Type B pancreatic cell (in vitro differentiated cells): ENCODE measurements at places on chromosomes 5 and 9.

GRCh38 chr5:44821164-44821563 is 12.4 kb downstream of the MRPS30 start:
- DNase-seq = no peak

DNA sequence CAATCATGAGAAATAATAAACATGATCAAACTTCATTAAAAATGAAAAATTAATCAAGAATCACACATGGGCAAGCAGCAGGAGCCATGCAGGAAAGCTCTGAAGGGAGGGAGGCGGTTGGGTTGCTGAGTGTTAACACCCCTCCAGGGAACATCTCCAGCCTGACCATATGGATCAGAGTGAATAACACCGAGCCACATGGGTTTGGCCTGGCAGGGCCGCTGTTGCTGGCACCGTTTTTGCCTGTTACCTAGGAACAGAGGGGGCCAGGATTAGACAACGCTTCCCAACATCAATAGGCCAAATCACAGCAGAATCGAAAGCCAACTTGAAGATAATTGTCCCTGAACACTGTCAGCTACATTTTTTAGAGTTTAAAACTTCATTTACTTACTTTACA is 160.2 kb downstream of the DENND1A start:
- no peak for DNase-seq

- no peak for DNase-seq
Observed at GRCh38 chr9:115756736-115757135, 396.9 kb upstream of the PAPPA start.

DNA sequence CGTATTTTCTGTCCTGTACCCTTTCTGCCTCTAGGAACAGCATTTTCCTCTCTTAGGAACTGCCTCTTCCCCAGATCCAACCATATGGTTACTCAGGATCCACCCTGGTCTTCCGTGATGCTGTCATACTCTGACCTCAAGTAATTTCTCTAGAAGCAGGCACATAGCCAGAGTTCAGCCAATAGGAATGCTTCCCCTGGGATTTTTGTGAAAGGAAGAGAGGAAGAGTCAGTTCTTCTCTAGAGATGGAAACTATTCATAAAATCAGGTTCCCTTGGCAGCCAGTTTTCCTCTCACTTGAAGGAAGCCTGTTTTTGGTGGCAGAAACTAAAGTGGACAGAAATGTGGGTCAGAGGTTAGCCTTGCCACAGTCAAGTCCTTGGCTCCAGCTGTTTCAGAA is 400.1 kb upstream of the PCSK5 start:
- DNase-seq = no peak

GRCh38 chr5:139745132-139745799 is 50.3 kb upstream of the PSD2 start:
- DNase-seq = no peak

DNA sequence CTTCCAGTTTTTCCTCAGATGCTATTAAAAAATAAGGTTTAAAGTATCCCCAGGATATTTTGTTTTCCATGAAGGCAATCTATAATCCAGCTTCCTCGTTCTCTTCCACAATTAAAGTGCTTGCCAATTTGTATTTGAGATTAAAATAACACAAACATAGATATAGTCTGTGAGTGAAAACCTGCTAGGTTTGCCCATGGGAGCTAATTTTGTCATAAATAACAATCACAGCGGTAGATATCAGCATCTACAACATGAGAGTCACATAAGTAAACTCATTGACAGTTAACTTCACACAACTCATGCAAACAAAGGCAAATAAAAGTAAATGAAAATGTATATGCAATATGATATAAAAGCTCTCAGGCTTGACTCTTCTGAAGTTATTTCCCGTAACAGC is 29.2 kb upstream of the RASGRF2 start:
- no peak for DNase-seq
